SK-N-SH treated with all-trans-retinoic acid at 6 μM for 48 hours (cell line): ENCODE measurements at places on chromosomes 2 and 18.

GRCh38 chr2:184879671-184880070 lies 281.3 kb downstream of the ZNF804A start:
- no peak for ATAC-seq

DNA sequence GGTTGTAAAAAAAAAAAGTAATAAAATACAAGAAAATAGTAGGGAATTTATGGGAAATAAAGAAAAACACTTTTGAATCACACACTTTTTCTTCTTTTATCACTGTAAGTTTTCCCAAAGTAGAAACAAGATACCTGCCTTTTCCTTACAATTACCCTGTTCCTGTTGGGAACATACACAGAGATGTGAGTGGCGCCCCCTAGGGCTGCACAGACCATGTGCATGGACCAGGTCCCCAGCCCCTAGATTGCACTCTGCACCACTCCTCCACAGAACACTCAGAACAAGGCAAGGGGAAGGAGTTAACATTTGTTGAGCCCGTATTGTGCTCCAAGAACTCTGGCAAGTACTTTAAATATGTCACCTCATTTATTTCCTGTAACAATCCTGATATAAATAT lies 118.7 kb upstream of the NRP2 start:
- ATAC-seq = peak; percentile 56

- no peak for ATAC-seq
Measured at GRCh38 chr2:43100362-43100882, 126.0 kb downstream of the ZFP36L2 start.

GRCh38 chr2:237432484-237433092 lies 18.6 kb upstream of the COL6A3 start:
- peak; percentile 92 for ATAC-seq

GRCh38 chr2:12338946-12339697 lies 377.6 kb upstream of the TRIB2 start:
- no peak for ATAC-seq

DNA sequence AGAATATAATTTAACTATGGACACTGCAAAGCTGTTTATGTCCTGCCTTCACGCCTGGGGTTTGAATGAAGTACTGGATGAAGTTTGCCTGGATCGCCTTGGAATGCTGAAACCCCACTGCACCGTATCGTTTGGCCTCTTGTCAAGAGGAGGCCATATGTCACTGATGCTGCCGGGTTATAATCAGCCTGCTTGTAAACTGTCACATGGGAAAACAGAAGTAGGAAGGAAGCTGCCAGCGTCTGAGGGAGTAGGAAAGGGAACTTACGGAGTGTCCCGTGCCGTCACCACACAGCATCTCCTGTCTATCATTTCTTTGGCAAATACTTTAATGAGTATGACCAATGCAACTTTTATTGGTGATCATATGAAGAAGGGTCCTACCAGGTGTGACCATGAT lies 105.8 kb downstream of the WDR7 start:
- ATAC-seq = no peak

DNA sequence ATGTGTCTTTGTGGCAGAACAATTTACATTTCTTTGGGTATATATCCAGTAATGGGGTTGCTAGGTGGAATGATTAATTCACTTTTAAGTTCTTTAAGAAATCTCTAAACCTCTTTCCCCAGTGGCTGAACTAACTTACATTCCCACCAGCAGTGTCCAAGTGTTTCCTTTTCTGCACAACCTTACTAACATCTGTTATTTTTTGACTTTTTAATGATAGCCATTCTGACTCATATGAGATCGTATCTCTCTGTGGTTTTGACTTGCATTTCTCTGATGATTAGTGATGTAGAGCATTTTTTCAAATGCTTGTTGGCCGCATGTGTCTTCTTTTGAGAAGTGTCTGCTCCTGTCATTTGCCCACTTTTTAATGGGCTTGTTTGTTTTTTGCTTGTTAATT lies 43.1 kb upstream of the PTH2R start:
- ATAC-seq = peak; percentile 61
